ENCODE measurements at places on chromosomes 7 and 10.

DNA sequence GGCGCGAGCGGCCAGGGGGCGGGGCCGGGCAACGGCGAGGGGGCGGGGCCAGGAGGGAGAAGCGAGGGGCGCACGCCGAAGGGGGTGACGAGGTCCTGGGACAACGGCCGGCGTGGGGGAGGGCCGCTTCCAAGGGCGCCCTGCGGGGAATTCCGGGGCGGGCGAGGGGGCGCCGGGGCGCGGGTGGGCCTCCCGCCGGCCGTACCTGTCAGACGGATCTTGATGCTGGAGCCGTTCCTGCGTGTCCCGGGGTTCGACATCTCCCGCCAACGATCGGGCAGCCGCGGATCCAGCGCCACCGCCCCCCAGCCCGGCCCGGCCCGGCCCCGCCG is 421 bp downstream of the SMURF1 start:
- DNase-seq, result no peak

- no peak for DNase-seq
Observed at GRCh38 chr10:14366760-14367159, 36.0 kb upstream of the FRMD4A start.

DNA sequence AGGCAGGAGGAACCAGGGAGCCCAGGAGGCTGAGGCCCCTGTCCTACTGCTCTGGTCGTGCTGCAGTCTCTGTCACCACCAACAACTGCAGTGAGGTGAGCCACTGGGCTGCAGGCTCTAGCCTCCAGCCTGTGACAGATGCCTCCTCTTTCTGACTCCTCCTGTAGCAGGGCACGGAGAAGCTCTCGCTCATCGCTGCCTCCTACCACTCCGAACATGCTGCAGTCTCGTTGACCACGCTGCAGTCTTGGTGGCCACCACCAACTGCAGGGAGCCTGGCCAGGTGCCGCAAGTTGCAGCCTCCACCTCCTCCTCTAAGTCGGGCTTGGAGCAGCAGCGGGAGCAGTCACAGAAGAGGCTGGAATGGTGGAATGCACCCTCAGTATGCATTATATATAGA is 22.1 kb upstream of the VOPP1 start:
- DNase-seq, result no peak

DNA sequence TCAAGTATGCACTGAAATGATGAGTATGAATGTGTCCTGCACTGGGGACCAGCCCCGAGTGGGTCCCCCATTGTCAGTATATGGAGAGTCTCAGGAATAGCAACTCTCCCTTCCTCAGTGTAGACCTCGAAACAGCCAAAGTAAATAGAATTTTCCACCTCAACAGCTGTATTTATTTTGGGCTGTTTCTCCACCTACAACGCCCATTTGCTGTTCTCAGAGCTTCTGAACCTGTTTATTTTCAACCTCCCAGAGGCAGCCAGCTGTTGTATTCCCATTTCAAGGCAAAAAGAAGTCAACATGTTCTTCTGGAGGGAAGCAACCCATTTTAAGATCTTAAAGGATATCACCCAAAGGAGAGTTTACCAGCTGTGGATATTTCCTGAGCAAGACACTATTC is 59.6 kb upstream of the BICC1 start:
- DNase-seq, result no peak

DNA sequence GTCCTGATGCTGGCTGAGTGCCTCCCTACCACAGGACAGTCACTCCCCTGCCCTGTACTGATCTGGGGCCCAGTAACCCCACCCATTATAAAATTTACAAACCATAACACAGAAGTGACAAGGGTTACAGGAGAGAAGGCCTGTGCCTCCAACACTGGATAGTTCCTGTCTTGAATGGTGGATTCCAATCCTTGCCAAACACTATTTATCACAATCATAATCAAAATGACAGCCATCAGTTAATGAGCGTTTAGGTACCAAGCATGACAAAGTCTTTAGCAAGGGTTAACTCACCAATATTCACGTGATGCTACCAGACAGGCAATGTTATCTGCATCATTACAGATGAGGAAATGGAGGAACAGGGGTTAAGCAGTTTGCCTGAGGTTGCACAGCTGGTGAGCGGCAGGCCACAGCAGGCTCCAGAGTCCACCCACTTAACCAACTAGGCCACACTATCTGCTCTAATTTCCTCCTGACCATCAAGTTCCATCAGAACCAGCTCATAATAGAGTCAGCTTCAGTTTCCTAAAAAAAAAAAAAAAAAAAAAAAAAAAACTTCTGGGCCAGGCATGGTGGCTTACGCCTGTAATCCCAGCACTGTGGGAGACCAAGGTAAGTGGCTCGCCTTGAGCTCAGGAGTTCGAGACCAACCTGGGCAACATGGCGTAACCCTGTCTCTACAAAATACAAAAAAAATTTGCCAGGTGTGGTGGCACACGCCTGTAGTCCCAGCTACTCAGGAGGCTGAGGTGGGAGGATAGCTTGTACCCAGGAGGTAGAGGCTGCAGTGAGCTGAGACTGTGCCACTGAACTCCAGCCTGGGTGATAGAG is 14.2 kb downstream of the PDLIM1 start:
- DNase-seq, result no peak

DNA sequence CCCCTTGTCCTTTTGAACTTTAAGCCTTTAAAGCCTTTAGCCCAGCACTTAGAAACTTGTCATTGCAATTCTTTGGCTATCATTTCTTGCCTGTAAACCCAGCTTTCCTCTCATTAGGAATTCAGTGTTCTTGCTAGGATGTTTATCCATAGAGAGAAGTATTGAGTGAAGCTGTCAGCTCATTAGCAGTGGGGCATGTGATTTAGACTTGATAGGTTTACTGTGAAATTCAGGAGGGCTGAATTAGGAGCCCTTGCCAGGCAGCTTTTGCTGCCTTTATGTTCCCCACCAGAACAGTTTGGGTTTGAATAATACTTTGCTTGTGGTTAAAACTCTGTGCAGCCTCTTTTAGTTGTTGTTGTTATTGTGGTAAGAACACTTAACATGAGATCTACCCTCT is 39.5 kb downstream of the LHFPL3 start:
- no peak for DNase-seq
